ENCODE measurements at places on chromosomes 5 and 9.

DNA sequence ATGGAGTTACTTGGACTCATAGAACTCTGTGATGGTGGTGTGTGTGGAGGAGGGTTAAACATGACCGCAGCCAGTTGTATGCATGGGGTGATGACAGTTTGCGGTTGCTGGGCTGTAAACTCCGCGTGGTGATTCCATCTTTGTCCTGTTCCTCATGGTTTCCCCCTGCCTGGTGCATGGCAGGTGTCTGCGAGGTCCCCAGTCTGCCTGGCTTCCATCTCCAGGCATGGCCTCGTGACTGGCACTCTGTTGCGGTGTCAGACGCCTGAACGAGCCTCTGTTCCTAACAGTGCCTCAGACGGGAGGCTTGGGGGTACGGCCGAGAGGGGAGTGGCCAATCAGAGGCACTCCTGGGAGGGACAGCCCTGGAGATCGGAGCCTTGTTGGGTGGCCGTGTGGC lies 33.9 kb upstream of the SH3PXD2B start:
- DNase-seq = no peak

- DNase-seq = peak; percentile 19
These were observed 173.5 kb downstream of the FAM174A start for GRCh38 chr5:100708645-100709171.

GRCh38 chr9:126381195-126381594 lies 54.6 kb downstream of the MVB12B start:
- DNase-seq = no peak

DNA sequence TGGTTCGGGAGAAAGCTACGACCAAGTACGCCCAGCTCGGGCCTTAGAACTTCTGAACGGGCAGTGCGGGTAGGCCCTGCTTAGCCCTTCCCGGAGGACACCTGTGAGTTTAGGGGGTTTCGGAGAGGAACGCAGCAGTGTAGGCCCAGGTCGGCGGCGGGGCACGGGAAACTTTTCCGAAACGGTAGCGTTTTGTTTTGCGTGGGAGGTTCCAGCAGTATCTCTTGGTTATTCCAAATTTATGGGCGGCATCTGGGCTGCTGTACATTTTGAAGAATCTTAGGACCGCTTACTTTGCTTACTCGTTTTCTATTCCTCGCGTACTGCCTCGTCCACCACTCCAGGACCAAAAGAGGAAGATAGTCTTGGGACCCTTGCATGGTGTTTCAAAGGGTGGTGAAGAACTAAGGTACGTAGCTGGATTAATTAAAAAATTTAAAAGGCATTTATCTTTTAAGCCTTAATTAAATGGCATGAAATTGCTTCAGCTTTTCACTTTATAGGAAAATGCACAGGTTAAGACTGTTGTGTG lies 492 bp downstream of the TENT2 start:
- peak; percentile 45 for DNase-seq

DNA sequence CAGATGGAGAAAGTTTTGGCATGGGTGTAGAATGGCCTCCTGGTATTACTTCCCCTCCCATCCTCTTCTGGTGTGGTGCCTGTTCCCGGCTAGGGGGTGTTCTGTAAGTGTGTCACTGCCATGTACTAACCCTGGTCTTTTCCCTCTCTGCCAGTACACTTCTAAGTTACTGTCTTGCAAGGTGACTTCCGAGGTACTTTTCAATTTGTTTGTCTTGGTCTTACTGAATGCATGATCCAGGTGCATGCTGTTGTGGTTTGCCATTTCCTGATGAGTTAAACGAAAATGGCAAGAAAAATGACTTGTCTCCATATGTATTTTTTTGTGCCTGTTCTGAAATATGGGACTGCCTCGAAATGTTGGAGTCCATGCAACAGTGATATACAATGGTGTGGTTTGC lies 46.0 kb downstream of the C9orf152 start:
- DNase-seq = no peak

- no peak for DNase-seq
These were observed 62.0 kb downstream of the MTX3 start for GRCh38 chr5:79929095-79929494.

- DNase-seq = no peak
These were observed 103.2 kb upstream of the SPATA31D4 start for GRCh38 chr9:81824802-81825730.

DNA sequence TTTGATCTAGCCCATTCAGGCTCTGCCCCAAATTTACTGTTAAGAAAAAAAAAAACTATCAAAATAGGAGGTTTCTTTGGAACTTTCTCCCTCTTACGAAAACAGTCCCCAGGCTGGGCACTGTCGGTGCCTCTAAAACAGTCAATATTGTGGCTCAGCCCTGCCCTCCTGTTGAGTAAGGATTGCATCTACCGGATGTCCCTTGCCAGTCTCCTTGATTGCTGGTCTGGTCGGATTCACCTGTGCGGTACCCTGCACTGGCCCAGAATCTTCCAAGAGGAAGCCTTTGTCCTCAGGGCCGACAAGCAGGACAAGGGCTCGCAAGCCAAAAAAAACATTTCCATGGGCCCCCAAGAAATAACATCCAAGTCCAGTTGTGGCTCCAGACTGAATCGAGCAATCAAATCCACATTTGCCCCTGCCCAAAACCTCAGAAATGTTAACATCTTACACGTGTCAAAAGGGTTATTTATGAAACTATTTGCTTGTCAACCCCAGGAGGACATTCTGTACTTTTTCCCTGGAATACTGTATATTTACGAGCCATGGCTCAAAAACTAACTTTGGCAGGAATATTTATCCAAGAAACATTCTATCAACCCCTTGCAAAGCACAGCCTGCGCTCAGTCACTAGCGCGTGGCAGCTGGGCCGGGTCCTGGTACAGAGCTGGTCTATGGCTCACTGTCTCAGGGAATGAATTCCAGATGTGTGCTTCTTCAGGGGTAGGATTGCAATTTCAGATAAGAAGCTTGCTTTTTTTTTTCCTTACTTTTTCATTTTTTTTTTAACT lies 129.2 kb upstream of the ADRA1B start:
- no peak for DNase-seq

- DNase-seq = no peak
These were observed 85.0 kb downstream of the SEMA4D start for GRCh38 chr9:89412951-89413350.

- no peak for DNase-seq
These were observed 490.1 kb upstream of the MPDZ start for GRCh38 chr9:13769641-13770040.

GRCh38 chr9:126156898-126157297 lies 169.7 kb upstream of the MVB12B start:
- no peak for DNase-seq

DNA sequence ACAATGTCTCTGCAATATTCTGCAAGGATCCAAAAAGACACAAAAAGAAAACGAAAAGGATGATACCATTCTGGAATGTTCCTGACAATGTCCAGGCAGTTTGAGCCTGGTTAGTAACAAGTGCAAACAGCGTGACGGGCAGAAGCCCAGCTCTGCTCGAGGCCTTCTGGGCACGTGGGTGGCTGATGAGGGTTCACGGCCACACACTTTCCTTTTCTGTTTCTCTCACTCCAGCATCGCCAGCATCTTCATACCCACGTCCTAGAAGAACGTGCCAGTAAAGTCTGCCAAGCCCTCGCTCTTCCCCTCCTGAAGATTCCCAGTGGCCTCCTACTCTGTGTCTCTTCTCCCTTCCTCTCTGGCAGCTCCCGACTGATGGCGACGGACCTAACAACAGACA lies 36.7 kb downstream of the COL23A1 start:
- no peak for DNase-seq

GRCh38 chr5:137015540-137016116 lies 483.5 kb downstream of the SPOCK1 start:
- no peak for DNase-seq

GRCh38 chr5:81188962-81189361 lies 44.2 kb upstream of the CKMT2 start:
- DNase-seq = no peak

DNA sequence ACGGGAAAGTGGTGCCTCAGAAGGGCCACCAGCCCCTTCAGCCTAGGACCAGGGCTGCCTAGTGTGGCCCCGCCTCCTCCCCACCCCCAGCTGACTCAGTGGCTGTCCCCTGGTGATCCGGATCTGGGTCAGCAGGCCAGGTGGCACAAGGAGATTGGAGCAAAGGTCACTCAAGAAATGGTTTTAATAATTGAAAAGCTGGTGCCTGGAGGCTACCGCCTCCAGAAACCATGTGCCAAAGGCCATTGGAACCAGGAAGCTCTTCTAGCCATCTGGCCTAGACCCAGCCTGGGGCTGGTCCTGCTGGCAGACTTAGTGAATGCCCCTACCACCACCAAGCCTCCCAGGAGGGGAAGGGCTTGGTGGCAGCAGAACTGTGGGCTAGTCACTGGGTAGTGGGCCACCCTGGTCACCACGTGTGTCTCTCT lies 1.5 kb downstream of the ST6GALNAC4 start:
- no peak for DNase-seq

Data from Kasumi-1 (cell line).